ENCODE measurements at places on chromosomes 6 and 20. TPM values are rescaled to one million over a fixed set of nuclear protein-coding genes. Genes with fewer than 3 reads are reported as not detected.

DNA sequence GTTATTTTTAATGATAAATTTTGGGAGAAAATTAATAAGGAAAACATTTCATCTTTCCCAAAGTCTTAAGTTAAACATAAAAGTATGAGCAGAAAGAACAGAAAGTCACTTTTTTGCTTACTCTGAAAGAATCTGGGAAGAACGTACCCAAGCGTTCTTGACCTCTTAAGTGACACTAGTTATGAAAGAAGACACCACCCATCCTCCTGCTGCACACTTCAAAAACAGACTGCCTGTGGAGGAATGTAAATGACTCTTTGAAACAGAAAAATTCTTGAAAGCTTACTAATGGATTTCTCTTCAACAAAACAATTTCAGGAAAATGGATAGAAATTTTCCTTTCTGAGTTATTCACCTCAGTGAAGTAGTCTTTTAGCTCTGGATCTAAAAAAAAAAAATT lies 227.7 kb downstream of the MEI4 start:
- no peak for DNase-seq

The TRIM15 gene
- total RNA-seq, result not detected

The PSORS1C2 gene
- not detected for total RNA-seq

The HUS1B gene
- 1.2 TPM for total RNA-seq
